ENCODE measurements at places on chromosomes 3 and 15.

DNA sequence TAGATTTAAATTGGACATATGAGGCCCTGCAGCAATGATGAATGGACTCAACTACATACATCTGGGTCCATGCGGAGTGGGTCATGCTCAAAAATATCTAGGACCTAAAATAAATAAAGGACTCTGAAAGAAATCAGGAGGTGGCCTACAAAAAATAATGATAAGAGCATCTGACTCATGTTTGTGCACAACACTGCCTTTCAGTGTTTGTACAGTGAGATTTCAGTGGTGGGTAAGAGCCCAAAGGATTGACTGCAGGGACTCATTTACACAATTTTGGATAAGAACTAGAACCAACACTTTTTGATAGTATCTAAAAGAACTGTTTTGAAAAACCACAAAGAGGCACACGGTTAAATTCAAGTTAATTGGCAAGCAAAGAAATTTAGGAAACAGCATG, 285.5 kb downstream of the SLC9A9 start:
- DNase-seq = no peak

DNA sequence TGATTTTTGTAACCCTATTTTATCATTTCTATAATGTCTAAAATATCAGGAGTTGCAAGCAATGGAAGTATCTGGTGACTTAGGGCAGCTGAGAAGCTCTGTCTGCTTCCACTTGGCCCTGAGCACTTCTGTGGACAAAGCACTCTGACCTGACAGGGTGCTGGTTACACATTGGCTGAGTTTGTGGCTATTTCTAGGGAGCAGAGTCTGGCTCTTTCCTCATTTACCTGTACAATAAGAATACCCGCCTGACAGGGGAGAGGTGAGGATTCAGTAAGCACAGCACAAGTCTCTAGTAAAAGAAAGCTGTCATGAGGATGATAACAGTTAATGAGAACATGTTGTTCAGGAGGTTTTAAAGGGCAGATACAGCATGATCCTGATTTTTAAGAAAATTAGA, 33.3 kb upstream of the SPESP1 start:
- no peak for DNase-seq

DNA sequence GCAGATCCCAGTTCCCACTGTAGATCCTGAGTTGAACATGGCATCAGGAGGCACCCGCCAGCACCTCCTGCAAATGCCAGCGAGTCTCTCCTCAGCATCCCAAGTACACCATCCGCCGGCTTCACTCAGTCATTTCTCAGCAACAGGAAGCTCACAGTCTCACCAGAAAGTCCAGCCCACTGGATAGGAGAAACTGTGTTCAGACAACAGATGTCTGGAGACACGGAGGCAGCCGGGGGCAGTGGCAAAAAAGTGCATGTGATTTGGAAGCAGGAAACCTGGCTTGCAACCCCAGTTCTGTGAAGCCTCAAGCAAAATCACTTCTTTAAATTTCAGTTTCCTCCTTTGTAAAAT, 68.7 kb downstream of the SRGAP3 start:
- DNase-seq = no peak

DNA sequence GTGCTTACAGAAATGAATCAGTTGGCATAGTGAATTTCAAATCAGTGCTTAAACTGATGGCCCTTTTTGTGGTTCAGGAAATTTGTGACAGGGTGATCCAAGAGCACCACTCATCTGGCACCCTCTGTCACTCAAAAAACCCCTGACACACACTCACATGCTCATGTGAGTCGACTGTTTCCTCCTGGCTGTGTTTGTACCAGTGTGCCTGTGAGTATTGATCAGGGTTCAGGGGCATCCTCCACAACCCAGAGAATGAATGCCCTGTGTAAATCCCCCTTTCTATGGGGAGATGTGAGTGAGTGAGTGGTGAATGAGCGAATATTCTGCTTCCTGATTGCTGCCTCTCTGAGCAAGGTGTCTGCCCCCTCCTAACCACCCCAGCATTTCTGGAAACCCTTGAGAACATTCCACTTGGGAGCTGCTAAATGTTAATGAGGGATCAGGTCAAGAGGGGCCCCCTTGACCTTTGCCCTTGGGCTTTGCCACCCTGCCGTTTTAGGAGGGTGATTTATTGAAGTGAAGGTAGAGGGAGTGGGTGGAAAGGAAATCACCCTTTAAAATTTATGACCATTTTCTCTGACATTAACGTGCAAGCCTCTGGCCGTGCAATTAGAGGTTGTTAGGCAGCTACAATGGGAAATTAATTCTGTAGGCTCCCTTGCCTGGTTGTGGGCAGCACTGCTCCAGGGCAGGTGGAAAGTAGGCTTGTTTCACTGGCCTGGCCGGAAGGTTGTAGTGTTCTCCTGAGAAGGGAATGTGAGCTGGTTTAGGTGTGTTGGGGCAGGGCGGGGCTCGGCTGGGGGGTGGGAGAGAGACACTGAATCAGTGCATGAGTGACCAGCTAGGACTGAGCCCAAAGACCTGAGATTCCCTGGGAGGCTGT, 87.2 kb downstream of the SLCO3A1 start:
- no peak for DNase-seq

GRCh38 chr15:67512140-67512539, 8.8 kb upstream of the C15orf61 start:
- DNase-seq = no peak

DNA sequence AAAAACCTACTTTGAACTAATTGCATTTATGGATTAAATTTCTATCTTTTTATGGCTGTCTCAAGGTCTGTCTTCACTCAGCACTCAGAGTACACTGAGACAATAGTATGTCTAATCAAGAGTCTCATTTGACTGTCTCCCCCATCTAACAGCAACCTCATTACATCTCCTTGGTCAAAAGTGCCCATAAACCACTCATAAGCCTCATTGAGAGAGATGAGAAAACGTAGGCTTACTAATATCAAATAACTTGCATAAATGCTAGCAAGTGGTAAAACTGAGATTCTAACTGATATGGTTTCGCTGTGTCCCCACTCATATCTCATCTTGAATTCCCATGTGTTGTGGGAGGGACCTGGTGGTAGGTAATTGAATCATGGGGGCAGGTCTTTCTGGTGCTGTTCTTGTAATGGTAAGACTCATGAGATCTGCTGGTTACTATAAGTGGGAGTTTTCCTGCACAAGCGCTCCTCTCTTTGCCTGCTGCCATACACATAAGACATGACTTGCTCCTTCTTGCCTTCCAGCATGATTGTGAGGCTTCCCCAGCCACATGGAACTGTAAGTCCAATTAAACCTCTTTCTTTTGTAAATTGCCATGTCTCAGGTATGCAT, 113.9 kb downstream of the TFDP2 start:
- no peak for DNase-seq

- DNase-seq = no peak
Observed at GRCh38 chr15:31108836-31109235, 7.3 kb upstream of the TRPM1 start.

DNA sequence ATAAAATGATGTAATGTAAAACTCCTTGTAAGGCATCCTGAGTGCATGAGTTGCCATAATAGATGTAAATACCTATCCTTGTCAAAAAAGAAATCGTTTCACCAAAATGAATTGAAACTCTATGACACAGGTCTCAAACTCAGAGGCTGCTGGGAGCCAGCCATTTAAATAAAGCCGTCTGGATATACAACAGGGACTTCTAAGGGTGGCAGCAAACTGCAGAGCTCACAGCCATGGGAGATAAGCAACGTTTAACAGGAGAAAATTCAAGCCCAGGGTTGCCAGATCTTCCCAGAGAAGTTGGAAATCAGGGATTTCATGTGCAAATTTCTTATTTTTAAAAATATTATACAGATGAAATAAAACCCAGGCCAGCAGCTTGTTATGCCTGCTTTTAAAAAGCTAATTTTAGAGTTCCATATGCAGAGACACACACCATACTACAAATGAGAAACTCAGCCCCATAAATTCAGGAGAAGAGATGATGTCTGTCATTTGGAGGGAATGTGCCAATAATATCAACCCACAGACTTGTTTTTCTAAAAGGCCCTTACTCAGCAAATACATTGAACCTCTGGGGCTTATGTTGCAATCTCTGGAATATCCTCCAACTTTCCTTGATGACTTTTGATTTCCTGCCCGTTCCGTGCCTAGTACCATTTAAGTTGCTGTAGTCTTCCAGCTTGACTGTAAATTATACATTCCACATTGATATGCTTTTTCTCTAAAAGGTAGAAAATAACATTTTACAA, 75.6 kb downstream of the AQP9 start:
- no peak for DNase-seq

GRCh38 chr3:184295771-184296170, 3.3 kb upstream of the PSMD2 start:
- no peak for DNase-seq

- DNase-seq = no peak
Observed at GRCh38 chr3:146134348-146135117, 26.5 kb downstream of the PLOD2 start.

- no peak for DNase-seq
Observed at GRCh38 chr3:38782148-38782547, 33.9 kb downstream of the SCN10A start.

DNA sequence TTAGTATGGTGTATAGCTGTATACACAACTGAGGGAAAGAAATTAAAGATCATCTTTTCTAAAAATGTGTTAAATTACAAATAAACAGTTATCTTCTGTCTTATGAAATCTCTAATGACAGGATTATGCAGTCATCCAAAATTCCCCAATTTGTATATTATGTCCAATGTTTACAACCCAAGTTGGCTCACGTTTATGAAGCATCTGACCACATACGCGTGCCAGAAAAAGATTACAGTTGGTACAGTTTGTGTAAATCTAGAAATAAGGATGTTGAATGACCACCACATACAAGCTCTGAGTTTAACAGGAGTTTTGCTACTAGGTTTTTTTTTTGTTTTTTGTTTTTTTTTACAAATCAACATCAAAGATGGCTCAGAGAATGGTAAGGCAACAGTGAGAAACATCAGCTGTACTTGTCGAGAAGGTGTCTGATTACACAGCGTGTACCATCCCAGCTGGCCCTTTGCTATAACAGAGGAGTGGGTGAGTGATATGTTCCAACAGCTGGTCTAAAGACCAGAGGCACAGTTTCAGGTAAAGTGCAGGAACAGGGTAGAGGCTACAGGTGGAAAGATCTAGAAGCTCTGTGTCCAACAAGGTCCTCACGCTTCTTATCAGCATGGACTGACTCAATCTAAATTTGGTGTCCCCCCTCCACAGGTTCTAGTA, 47.1 kb downstream of the USF3 start:
- no peak for DNase-seq

GRCh38 chr15:84598250-84598649, 2.6 kb upstream of the ZSCAN2 start:
- DNase-seq = peak; percentile 95

DNA sequence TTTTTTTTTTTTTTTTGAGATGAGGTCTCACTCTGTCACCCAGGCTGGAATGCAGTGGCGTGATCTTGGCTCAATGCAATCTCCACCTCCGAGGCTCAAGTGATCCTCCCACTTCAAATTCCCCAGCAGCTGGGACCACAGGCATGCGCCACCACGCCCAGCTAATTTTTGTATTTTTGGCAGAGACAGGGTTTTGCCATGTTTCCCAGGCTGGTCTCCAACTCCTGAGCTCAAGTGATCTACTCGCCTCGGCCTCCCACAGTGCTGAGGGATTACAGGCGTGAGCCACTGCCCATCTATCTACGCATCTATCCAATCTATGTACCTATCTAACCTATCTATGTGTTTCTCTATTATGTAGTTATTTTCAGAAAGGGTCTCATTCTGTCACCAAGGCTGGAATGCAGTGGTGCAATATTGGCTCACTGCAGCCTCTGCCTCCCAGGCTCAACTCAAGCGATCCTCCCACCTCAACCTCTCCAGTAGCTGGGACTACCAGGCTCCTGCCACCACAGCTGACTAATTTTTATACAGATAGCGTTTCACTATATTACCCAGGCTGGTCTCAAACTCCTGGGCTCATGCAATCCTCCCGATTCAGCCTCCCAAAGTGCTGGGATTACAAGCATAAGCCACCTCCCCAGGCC, 20.2 kb upstream of the GPX1 start:
- DNase-seq = no peak

- no peak for DNase-seq
Observed at GRCh38 chr3:192367616-192368015, 359.7 kb downstream of the FGF12 start.

GRCh38 chr3:100149713-100150415, 35.6 kb upstream of the FILIP1L start:
- no peak for DNase-seq

DNA sequence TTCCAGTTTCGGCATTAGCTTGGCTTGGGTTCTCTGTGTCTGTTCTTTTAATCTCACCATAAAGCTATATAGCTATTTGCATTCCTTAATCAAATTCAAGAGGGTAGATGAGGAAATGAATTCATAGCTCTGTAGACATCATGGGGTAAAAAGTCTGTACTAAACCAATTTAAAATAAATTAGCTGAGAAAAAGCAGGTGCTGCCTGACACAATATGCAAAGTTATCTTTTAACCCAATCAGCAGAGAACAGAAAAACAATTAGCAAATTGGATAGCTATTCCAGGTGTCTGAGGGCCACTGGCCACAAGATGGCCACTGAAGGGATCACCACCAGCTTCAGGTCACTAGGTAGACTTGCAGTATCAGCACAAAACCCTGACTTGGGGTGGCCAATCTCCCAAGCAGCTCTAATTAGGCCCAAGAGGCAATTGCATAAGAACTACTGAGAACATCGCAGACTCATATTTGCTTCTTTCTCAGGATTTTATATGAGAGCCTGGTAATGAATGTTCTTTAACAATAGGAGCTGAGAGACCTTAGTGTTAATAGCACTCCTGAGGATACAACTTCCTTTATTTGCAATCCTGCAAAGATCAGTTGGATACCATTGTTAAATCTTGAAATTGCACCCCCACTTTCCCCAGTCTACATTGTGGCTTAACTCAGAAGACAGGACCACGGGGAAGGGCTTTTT, 494.3 kb downstream of the PDCD6IP start:
- DNase-seq = no peak

DNA sequence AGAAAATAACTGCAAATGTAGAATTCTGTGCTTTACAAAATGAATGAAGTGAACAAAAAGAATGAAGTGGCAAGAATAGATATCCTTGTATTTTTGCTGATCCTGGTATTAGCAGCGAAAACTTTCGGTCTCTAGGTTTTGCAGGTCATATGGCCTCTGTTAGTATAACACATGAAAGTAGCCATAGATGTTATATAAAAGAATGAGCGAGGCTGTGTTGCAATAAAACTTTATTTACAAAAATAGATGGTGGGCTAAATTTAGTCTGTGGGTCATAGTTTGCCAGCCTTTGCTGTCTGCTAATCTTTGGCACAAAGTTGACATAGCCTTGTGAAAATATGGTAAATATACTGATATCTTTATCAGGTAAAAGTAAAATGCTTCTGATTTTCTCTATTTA, 35.2 kb downstream of the SEC22A start:
- DNase-seq = no peak
